GM12878 (cell line): ENCODE measurements at places on chromosomes 13 and 19. TPM values are rescaled to one million over a fixed set of nuclear protein-coding genes. Genes with fewer than 3 reads are reported as not detected.

GRCh38 chr19:56933014-56933705, 92.6 kb upstream of the PEG3 start:
- H3K4me3 ChIP-seq: no peak overlapping the region
- H3K36me3 ChIP-seq: no peaks in the 10 kb centered on the region
- no peak for DNase-seq
- H3K27me3 ChIP-seq: no peaks in the 10 kb centered on the region

S1PR4 gene
- total RNA-seq: 32.4 and 33.7 TPM in 2 replicates

- H3K27me3 ChIP-seq: no peaks in the 10 kb centered on the region
- H3K4me1 ChIP-seq: no peaks in the 10 kb centered on the region
- DNase-seq: no peak
- no peak overlapping the region for H3K27ac ChIP-seq
- H3K4me3 ChIP-seq: no peak overlapping the region
- H3K36me3 ChIP-seq: no peaks in the 10 kb centered on the region
Measured at GRCh38 chr13:67094078-67094477, 136.1 kb downstream of the PCDH9 start.

GRCh38 chr19:39813264-39813993, 20.5 kb downstream of the DYRK1B start:
- no peak overlapping the region for H3K27ac ChIP-seq
- no peak overlapping the region for H3K4me3 ChIP-seq
- H3K27me3 ChIP-seq: no peaks in the 10 kb centered on the region
- DNase-seq: no peak
- peaks cover 21% of the 10 kb centered on the region for H3K4me1 ChIP-seq
- H3K36me3 ChIP-seq: no peaks in the 10 kb centered on the region

GRCh38 chr19:15340086-15340485, 7.7 kb upstream of the BRD4 start:
- H3K36me3 ChIP-seq: no peaks in the 10 kb centered on the region; the same call in 1 of the 2 replicates

CTXN1 gene
- 1.0 and 1.1 TPM in 2 replicates for total RNA-seq

DNA sequence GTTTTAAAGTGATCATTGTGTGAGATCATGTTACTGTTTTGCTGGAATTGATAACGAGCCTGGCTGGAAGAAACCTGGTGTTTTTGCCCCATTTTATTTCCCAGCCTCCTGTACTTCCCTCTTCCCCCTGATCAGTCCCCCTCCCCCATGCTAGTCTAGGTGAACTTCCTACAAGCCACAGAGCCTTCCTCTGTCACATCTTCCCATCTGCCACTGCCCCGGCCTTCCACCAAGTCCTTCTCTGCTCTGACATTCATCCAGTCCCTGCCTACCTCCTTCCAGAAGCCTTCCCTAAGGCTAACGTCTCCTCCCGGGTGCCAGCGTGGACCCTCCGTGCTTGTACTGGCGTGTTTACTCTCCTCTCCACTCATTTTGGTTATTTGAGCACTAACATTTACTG, 14.3 kb downstream of the FARP1 start:
- no peaks in the 10 kb centered on the region for H3K4me1 ChIP-seq
- DNase-seq: no peak
- H3K27ac ChIP-seq: no peak overlapping the region
- H3K27me3 ChIP-seq: no peaks in the 10 kb centered on the region
- H3K4me3 ChIP-seq: no peak overlapping the region

CYP2S1 gene
- total RNA-seq: 0.15 and 0.37 TPM in 2 replicates

SIGLEC7 gene
- total RNA-seq: not detected in 2 replicates

TMEM238 gene
- total RNA-seq: 16.9 and 17.9 TPM in 2 replicates

DNA sequence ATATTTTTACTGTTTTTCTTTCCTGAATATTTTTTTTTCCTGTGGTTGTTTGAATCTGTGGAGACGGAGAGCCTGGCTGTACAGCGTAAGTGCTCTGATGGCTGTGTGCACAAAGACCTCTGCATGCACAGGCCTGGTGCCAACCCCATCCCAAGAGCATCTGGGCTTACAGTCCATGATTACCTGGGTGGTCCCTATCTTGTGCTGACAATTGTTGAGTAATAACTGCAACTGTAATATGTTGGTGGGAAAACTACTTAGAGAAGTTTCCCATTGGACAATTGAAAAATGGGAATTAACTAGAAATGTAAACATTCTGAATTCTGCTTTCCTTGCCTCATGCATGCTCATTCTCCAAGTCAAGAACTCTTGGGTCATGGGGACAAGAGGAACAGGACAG, 268.7 kb downstream of the SHISA2 start:
- H3K27me3 ChIP-seq: no peaks in the 10 kb centered on the region
- H3K4me3 ChIP-seq: no peak overlapping the region
- H3K36me3 ChIP-seq: no peaks in the 10 kb centered on the region

DNA sequence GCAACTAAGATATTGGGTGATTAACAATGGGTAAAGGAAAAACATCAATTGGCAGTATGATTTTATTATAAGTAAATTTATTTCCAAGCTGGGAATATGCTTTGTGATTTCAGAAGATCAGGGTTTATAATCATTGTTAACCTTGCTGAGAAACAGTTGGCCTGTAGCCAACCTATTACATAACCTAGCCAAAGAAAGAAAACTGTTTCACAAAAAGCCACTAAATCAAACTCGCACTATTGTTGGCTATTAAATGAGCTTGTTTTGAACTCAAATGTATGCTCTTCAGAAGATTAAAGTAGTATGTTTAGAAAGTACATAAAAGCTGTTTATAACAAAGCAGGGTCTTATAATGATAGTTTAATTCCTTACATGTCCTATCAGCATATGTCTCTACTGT, 151.7 kb downstream of the LHFPL6 start:
- H3K27me3 ChIP-seq: no peaks in the 10 kb centered on the region
- H3K27ac ChIP-seq: no peak overlapping the region
- H3K36me3 ChIP-seq: no peaks in the 10 kb centered on the region
- H3K4me3 ChIP-seq: no peak overlapping the region
- no peak for DNase-seq
- H3K4me1 ChIP-seq: no peaks in the 10 kb centered on the region

DNA sequence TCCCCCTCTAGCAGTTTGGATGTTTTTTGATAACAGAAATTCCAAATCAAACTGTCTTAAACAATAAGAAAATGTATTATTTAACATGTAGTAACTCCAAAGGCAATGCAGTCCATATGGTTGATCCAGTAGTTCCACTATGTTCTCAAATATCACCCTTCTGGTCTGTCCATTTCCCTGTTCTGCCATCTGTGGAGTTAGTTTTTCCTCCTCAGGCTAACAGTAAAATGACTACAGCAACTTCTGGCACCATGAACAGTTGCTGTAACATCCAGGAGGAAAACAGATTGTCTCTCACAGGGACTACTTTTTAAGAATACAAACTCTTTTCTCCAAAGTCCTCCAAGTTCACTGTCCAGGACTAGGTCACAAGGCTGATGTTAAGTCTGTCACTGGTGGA, 455.4 kb downstream of the FGF14 start:
- H3K4me3 ChIP-seq: no peak overlapping the region
- no peak for DNase-seq
- H3K4me1 ChIP-seq: no peaks in the 10 kb centered on the region
- no peaks in the 10 kb centered on the region for H3K36me3 ChIP-seq

SIGLEC11 gene
- not detected in 2 replicates for total RNA-seq

VWA8 gene
- total RNA-seq: 21.8 and 24.0 TPM in 2 replicates

LENG1 gene
- total RNA-seq: 5.1 and 5.5 TPM in 2 replicates

SYNGR4 gene
- total RNA-seq: 0.21 and 0.35 TPM in 2 replicates

- 0 out of 2 replicates have a peak, but pooled peaks cover 2% of the 10 kb centered on the region for H3K4me1 ChIP-seq
- no peaks in the 10 kb centered on the region for H3K27me3 ChIP-seq
- no peak overlapping the region for H3K4me3 ChIP-seq
- H3K27ac ChIP-seq: no peak overlapping the region
- peaks cover 13% of the 10 kb centered on the region; the same call in 1 of the 2 replicates for H3K36me3 ChIP-seq
Measured at GRCh38 chr13:23618341-23618740, 48.1 kb downstream of the TNFRSF19 start.

DNA sequence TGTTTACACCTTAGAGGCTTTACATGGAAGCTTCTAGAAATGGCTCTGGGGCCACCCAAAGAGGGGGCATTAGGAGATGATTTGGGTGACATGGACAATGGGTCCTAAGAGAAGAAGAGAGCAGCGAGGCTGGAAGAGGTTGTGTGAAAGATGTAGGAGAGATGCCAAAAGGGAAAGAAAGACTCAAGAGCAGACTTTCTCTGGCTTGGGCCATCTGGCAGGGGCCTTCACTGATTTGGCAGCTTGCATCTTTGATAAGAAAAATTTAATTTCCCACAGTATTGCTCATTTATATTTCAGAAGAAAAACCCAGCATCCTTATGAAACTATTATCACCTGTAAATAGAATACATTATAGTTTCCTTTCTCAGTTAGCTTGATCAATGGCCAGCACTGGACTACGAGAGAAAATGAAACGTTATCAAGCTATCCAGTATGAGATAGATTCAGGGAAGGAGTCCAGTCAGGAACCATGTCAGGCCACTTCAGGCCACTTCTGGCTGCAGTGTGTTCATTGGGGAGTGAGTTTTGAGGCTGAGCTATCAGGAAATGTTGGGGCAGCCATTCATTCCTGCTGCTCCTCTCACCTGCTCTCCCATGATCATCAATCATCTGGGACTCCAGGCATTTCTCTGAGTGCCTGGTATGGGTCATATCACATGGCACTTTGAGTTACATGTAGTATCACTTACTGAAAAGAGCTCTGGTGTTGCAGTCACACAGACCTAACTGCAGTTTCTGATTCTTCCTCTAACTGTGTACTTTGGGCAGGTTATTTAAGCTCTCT, 10.3 kb downstream of the SCEL start:
- peaks cover 4% of the 10 kb centered on the region for H3K4me1 ChIP-seq
- no peak for DNase-seq
- no peak overlapping the region for H3K27ac ChIP-seq
- H3K4me3 ChIP-seq: no peak overlapping the region

TMEM221 gene
- total RNA-seq: not detected in 2 replicates

DNA sequence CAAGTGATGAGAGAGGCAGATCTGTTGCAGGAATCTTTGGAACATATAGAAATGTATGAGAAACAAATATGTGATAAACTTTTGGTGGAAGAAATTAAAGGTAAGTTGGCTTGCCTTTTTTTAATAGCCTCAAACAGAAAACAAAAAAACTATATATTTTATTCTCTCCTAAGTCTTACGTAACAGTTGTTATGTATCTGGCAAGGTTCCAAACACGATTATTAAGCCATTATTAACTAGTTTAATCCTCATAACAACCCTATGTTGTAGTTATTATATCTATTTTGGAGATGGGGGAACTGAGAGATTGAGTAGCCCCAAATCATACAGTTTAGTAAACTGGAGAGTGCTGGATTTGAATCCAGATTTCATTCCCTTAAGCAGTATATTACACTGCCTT, 14.7 kb downstream of the NAA16 start:
- H3K36me3 ChIP-seq: peaks cover 13% of the 10 kb centered on the region; the same call in 1 of the 2 replicates
- no peak overlapping the region for H3K4me3 ChIP-seq
- no peak for DNase-seq
- no peak overlapping the region for H3K27ac ChIP-seq

DNA sequence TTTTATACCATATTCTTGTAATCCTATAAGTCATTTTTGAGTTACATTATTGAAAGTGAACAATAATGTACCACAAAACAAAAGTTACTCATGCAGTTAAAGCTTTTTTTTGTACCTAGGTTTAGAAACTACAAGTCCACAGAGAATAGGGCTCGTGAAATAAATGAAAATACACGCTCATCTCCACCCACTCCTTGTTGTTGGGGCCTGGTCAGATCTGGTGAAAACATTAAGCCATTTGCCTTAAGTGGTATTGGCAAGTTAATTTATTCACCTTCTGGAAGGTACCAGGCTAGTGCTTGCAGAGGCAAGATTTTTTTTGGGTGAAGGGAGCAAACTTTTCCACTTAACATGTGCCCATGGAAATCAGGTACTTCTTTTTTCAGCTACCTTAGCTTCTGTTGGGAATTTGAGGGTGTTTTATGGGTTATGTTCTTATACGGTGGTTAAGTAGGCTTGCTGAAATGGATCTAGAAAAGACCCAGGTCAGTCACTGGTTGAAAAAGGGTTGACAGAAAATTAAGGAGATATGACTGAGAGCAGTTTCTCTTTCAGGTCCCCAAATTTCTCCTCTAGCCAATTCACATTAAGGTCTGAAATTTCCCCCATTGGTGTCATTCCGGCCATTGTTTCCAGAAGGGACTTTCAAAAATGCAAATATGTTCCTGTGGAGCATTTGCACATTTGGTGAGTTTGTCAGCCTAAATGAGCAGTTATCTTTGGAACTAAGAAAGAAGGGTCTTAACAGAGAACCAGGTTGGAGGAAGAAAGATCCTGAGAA, 143.3 kb downstream of the KCNRG start:
- no peak for DNase-seq
- no peaks in the 10 kb centered on the region for H3K36me3 ChIP-seq

GRCh38 chr19:38617283-38617763, 430 bp downstream of the MAP4K1 start:
- peaks cover 12% of the 10 kb centered on the region for H3K4me1 ChIP-seq
- H3K36me3 ChIP-seq: peaks cover 16% of the 10 kb centered on the region
- H3K27ac ChIP-seq: peak overlapping the region; percentile 98
- H3K4me3 ChIP-seq: peak overlapping the region; percentile 84
- H3K27me3 ChIP-seq: no peaks in the 10 kb centered on the region

JUNB gene
- 116 and 123 TPM in 2 replicates for total RNA-seq

C19orf38 gene
- 5.3 and 6.5 TPM in 2 replicates for total RNA-seq

GRCh38 chr13:110475550-110476219, 85.8 kb downstream of the RAB20 start:
- H3K4me3 ChIP-seq: no peak overlapping the region
- H3K27ac ChIP-seq: no peak overlapping the region
- no peak for DNase-seq
- no peaks in the 10 kb centered on the region for H3K36me3 ChIP-seq
